Thoracic aorta (tissue), 2 donors: ENCODE measurements at places on chromosomes 2 and 18. TPM values are rescaled to one million over a fixed set of nuclear protein-coding genes. Genes with fewer than 3 reads are reported as not detected.

- no peaks in the 10 kb centered on the region for H3K27me3 ChIP-seq
- no peaks in the 10 kb centered on the region for H3K4me1 ChIP-seq
- H3K4me3 ChIP-seq = no peak overlapping the region
- no peak for DNase-seq
- H3K36me3 ChIP-seq = no peaks in the 10 kb centered on the region
Observed at GRCh38 chr2:214946949-214947348, 137.5 kb upstream of the BARD1 start.

GRCh38 chr2:106885329-106885728 is 638 bp downstream of the ST6GAL2 start:
- H3K4me1 ChIP-seq = peaks cover 15% of the 10 kb centered on the region
- peak overlapping the region; percentile 90 for H3K27ac ChIP-seq
- no peaks in the 10 kb centered on the region for H3K36me3 ChIP-seq
- no peaks in the 10 kb centered on the region for H3K27me3 ChIP-seq

- DNase-seq = no peak
- H3K4me1 ChIP-seq = peaks cover 11% of the 10 kb centered on the region
- H3K36me3 ChIP-seq = no peaks in the 10 kb centered on the region
- H3K27me3 ChIP-seq = no peaks in the 10 kb centered on the region
Observed at GRCh38 chr2:120632796-120633646, 102.6 kb upstream of the GLI2 start.

- H3K4me3 ChIP-seq = no peak overlapping the region
- no peak for DNase-seq
- H3K4me1 ChIP-seq = peaks cover 60% of the 10 kb centered on the region
- no peaks in the 10 kb centered on the region for H3K36me3 ChIP-seq
Observed at GRCh38 chr2:177169810-177170514, 42.6 kb upstream of the HNRNPA3 start.

DNA sequence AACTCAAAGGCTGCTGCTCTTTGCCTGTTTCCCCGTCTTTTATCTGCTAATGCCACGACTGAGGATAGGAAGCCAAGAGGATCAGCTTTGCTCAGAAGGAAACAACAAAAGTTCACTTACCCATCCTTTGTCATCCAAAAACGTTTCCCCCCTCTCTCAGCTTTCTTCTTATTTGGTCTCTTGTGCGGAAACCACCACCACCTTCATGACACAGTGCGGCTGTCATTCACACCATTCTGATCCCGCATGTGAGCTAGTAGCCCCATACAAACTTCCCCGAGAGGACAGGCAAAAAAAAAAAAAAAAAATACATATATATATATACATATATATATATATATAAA is 656 bp downstream of the LRRTM4 start:
- no peaks in the 10 kb centered on the region for H3K36me3 ChIP-seq
- no peak overlapping the region for H3K27ac ChIP-seq
- H3K4me1 ChIP-seq = no peaks in the 10 kb centered on the region
- DNase-seq = no peak
- H3K27me3 ChIP-seq = no peaks in the 10 kb centered on the region

The OBSL1 gene
- 88.7 TPM for total RNA-seq

DNA sequence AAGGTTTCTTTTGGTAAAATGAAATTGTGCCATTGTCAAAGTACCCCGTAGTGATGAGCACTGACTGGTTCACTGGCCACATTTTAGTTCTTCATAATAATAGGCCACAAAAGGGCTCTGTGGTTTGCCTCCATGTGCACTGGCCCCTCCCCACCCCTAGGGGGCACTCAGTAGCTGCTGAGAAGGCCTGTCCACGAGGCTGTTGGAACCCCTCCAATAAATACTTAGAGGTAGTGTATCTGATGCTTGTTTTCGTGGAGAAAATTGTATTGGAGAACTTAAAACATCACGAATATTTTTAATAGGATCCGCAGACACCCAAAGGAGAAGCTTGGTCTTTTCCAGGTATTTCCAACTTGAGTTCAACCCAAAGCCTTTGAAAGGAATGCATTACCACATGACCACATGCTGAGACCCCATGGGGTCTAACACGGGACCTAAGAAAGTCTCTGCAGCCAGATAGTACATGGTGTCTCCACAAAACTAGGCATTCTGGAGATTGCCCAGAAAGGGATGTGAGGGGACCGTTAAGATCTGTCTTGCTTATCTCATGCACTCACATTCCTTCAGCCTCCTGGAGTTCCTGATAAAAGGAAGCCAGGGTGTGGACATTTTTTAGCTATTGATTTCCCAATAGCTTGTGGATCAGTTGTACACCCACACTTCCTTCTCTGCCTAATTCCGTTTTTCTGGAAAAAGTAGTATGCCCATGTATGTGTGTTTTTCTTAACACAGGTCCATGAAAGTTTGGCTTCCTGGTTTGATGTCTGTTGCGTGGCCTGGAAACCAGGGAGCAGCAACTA is 28.5 kb upstream of the NOSTRIN start:
- no peaks in the 10 kb centered on the region for H3K27me3 ChIP-seq
- H3K36me3 ChIP-seq = no peaks in the 10 kb centered on the region
- no peak overlapping the region for H3K27ac ChIP-seq
- H3K4me3 ChIP-seq = no peak overlapping the region

DNA sequence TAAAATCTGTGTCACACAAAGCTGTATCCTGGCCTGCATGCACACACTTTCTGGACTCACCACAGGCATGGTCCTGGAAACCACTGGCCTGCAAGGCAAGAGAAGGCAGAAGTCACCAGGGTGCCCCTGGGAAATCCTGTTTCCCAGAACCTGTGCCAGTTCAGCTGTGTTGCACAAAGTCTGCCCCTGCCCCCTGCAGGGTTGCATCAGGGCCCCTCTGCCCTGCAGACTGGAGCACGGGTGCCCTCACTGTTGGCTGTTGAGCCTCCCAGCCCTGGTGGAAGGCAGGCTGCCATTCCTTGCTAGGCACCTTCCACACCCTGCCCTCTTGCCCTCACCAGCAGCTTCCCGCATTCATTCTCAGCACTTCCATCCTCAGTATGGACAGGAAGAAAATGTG is 18.0 kb upstream of the TUBB6 start:
- DNase-seq = no peak
- H3K27me3 ChIP-seq = no peaks in the 10 kb centered on the region
- no peak overlapping the region for H3K27ac ChIP-seq
- no peaks in the 10 kb centered on the region for H3K36me3 ChIP-seq

The GLI2 gene
- 4.9 TPM for total RNA-seq

The KCNJ3 gene
- 2.8 TPM for total RNA-seq

- H3K27ac ChIP-seq = peak overlapping the region; percentile 36
- H3K4me1 ChIP-seq = peaks cover 21% of the 10 kb centered on the region
- no peaks in the 10 kb centered on the region for H3K27me3 ChIP-seq
- DNase-seq = peak; percentile 46
Observed at GRCh38 chr2:179106676-179107428, 56.9 kb upstream of the CCDC141 start.

- H3K4me1 ChIP-seq = no peaks in the 10 kb centered on the region
- no peak overlapping the region for H3K4me3 ChIP-seq
- no peaks in the 10 kb centered on the region for H3K36me3 ChIP-seq
- no peak for DNase-seq
- no peaks in the 10 kb centered on the region for H3K27me3 ChIP-seq
- no peak overlapping the region for H3K27ac ChIP-seq
Observed at GRCh38 chr2:56369316-56369715, 185.5 kb downstream of the CCDC85A start.

The DUSP2 gene
- 22.2 TPM for total RNA-seq

GRCh38 chr2:80354858-80355257 is 50.3 kb upstream of the LRRTM1 start:
- H3K27me3 ChIP-seq = no peaks in the 10 kb centered on the region
- no peak overlapping the region for H3K27ac ChIP-seq
- H3K36me3 ChIP-seq = no peaks in the 10 kb centered on the region
- no peaks in the 10 kb centered on the region for H3K4me1 ChIP-seq
- no peak overlapping the region for H3K4me3 ChIP-seq

DNA sequence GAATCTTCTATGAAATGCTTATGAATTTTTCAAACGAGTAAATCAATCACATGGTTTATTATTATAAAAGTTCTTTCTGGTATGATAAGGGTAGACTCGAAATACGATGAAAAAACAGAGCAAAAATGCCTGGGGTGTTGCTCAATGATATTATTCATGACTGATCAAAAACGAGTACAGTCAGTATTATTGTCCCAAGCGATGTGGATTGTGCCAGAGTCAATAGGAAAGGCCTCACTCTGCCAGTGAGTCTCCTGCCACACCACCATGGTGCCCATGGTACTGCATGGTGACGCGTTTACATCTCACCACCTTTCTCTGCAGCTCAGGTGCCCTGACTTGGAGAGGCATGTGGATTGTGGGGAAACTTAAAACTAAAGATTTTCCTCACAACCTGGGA is 58.5 kb downstream of the KCTD1 start:
- H3K36me3 ChIP-seq = no peaks in the 10 kb centered on the region
- no peaks in the 10 kb centered on the region for H3K27me3 ChIP-seq
- H3K27ac ChIP-seq = no peak overlapping the region
- no peak for DNase-seq

The ZFP36L2 gene
- total RNA-seq = 172 TPM
